ENCODE measurements at places on chromosomes 12 and 14.

DNA sequence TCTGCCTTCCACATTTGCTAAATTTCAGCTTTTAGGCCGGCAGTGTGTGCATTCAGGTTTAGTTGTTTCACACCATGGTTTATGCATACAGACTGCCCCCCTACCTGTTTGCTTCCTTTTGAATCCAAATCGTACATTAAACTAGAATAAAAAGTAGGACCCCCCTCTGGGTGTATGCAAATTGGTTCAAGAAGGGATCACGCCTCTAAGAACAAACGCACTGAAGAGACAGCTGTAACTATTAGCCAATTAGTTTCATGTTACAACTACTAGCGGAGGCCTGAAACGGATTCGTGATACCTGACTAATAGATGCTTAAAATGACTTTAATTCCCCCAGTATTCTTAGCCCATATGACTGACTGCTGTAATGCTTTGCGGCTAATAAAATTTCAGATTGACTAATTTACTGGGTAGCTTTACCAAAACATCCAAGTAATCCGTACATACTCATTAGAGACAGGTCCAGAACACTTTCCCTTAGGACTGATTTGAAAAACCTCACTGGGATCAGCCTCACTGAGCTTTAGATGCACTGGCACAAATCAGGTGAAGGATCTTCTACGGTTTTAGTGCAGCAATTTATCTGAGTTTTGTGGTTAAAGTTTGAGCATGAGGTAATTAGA, 411.8 kb downstream of the NPAS3 start:
- no peak for DNase-seq

DNA sequence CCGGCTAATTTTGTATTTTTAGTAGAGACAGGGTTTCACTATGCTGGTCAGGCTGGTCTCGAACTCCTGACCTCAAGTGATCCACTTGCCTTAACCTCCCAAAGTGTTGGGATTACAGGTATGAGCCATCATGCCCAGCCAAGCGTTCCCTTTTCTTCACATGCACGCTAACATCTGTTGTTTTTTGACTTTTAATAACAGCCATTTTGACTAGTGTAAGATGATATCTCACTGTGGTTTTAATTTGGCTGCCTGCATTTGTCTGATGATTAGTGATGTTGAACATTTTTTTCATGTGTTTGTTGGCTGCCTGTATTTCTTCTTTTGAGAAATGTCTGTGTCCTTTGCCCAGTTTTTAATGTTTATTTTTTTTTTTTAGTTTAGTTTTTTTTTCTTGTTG, 10.2 kb upstream of the YARS2 start:
- no peak for DNase-seq

GRCh38 chr14:24398653-24399446, at the start of gene NYNRIN:
Gene NYNRIN (plus strand): TSS chr14:24399003. CDS start chr14:24399247, 244 bp downstream.
- DNase-seq: peak; percentile 11

GRCh38 chr12:112163471-112163991, 38.2 kb downstream of the TRAFD1 start:
- no peak for DNase-seq

- no peak for DNase-seq
Observed at GRCh38 chr12:28506271-28506670, 316.0 kb downstream of the CCDC91 start.

DNA sequence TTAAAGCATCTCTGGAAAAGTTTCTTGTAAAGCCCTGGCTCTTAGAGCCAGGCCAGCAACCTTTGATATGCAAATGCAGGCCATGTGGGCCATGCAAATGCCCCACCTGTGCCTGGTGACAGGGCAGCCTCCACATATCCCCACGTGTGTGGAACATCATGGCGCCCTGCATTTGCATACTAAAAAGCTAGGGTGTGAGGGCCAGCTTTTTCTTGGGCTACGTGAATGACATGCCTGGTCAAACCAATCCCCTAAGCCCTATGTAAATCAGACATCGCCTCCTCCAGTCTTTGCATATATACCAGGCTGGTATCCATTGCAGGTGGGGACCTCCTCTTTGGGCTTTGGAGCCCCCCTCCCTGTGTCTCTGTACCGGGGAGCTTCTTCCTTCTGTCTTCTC, 6.4 kb downstream of the CSRP2 start:
- DNase-seq: no peak

GRCh38 chr12:61530456-61530855, 729.7 kb upstream of the USP15 start:
- no peak for DNase-seq

DNA sequence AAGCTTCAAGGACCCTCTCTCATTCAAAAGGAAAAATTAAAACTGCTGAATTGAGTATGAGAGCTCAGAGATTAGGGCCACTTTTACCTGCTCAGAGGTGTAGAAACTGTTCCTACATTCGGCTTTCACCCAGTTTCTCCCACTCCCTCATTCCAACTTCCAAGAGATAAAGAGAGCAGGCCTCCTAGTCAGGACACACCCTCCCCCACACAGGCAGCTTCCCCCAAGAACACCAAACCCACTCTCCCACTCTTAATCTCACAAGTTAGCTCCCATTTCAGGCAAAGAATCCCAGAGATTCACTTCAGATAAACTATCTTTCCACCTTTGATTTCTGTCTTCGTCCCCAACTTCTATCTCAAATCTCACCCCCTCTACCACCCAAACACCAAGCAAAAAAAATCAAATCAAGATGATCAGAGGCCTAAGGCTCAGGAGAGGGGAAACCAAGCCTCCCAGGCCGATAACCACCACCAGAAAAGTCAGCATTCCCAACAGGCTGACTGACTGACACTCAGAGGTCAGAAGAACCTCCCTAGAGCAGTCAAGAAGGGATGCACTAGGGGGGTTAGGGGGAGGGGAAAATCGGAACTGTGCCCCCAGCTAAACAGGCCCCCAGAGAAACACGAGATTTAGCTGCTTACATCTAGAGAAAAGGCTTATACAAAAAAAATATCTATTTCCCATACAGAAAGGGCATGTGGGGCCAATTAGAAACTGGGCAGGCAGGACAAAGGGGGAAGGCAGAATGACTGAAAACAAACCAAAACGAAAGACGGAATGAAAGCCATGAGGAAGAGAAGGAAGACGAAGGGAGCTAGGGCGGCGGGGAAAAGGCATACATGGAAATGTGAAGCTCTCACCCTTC, 13.2 kb upstream of the CDH24 start:
- DNase-seq: no peak

GRCh38 chr12:20350495-20350894, 17.8 kb upstream of the PDE3A start:
- DNase-seq: no peak

- DNase-seq: no peak
Observed at GRCh38 chr12:109580684-109581333, 7.2 kb downstream of the MVK start.

GRCh38 chr12:65596514-65597091, 227.7 kb upstream of the HMGA2 start:
- DNase-seq: no peak

DNA sequence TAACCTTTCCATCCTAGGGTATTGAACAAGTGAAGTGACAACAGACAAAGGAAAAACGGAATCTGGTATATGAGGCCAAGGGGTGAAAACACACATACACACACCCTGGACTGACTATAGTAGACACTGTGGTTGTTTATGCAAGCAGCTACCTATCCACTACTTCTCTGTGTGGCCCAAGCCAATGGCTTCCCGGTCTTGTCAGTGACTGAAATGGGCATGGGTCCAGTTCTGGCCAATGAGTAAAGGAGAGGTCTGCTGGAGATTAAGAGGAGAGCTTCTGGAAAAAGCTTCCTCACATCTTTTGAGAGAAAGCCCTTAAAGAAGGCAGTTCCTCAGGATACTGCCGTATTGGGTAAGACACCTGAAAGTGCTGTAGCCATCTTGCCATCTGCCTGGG, 19.3 kb downstream of the MBIP start:
- no peak for DNase-seq

DNA sequence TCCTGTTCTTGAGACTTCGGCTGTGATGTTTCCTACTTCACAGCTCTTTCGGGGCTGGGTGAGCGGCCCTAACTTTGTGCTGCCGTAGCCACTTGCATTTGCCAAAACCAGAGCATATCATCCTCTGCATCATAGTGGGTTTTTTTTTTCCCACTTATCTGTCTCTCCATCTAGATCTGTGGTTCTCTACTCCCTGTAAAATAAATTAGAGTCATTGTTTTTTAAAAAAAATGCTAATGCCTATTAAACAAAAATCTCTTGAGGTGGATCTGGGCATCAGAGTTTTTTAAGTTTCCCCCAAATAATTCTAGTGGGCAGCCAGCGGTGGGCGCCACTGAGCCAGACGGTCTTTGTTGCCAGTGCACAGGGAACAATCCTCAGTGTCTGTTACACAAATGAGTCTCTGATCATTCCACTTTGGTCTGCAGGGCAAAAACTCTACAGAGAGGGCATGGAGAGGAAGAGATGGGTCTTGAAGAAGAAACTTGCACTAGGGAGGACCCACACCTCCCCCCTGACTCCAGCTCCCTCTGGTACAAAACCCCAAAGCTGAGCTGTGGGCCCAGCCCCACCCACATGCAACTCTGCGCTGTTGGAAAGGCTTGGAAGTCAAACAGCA, 62.4 kb upstream of the BCL2L14 start:
- DNase-seq: peak; percentile 63

DNA sequence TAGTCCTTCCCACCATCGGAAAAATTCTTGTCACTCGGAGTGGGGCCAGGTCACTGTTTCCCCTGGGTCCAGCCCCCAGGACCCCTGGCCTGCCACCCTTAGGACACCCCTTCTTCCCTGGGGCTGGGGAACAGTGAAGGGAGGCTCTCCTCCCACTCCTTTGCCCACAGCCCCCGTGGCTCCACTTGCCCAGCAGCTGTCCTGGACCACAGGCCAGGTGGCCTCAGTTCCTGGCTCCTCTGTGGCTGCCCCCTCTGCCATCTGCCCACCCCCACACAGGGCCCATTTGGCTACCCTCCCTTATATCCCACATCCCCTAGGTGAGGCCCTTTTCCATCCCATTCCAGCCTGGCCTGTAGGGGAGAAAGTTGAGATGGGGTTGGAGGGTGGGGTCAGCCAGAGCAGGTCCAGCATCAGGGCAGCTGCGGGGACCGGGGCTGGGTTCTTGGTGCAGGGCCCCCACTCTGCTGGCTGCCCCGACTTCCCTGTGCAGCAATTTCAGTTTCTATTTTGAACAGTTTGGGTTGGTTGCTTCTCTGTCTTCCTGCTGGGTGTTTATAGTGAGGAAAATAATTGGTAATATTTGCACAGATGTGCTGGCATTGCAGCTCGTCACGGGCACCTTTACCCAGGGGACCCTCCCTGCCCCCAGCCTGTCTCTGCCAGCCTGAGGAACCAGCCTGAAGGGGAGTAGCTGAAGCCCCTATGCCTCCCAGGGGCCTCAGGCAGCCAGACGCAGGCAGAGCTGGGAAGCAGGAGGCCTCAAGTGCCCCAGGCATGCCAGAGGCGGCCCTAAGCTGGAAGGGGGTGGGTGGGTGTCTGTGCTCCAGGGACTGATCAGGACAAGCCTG, 23.4 kb downstream of the SYNDIG1L start:
- DNase-seq: no peak

All from stimulated activated CD4-positive, alpha-beta T cell treated with anti-CD3 and anti-CD28 coated beads, Interleukin-2, amount 100 ng/mL, for 48 hours (primary cell).